Stimulated activated CD8-positive, alpha-beta memory T cell treated with anti-CD3 and anti-CD28 coated beads, Interleukin-15, amount 100 ng/mL, for 4 hours (primary cell): ENCODE measurements at places on chromosomes 5 and 9.

- no peak for DNase-seq
Measured at GRCh38 chr5:133643365-133643764, 31.0 kb upstream of the FSTL4 start.

DNA sequence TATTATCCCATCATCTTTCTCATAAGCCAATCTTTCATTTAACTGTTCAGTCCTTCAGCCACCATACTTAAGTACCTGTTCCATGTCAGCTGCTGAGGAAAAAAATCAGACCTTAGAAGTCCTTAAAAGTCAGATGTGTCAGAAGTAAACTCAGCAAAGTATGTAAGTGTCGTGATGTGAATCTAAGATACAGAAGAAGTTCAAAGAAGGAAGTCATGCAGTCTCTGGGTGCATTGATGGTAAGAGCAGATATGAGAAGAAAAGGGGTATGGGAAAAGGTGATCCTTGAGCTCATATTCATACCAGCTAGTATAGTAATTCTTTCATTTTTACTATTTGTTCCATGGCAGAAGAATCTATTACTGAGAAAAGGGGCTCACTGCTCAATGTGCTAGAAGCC, 259.4 kb upstream of the CD180 start:
- DNase-seq, result no peak

DNA sequence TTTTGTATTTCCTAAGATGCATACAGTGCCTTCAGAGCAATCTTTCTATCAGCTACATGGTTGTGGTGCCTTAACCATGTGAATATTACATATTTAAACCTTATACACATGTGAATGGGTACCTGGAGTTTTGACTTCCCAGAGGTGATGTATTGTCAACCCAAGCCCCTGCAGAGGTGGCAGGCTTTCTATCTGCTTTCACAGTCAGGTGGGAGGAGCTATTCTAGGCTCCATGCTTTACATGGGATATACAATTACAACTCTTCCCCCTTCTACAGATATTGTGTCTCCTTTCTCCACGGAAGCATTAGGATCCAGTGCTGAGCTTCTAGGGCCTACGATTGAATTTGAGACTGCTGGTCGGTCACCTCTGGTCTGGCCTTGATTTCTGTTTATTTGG, 89.8 kb upstream of the TUT7 start:
- DNase-seq, result no peak

DNA sequence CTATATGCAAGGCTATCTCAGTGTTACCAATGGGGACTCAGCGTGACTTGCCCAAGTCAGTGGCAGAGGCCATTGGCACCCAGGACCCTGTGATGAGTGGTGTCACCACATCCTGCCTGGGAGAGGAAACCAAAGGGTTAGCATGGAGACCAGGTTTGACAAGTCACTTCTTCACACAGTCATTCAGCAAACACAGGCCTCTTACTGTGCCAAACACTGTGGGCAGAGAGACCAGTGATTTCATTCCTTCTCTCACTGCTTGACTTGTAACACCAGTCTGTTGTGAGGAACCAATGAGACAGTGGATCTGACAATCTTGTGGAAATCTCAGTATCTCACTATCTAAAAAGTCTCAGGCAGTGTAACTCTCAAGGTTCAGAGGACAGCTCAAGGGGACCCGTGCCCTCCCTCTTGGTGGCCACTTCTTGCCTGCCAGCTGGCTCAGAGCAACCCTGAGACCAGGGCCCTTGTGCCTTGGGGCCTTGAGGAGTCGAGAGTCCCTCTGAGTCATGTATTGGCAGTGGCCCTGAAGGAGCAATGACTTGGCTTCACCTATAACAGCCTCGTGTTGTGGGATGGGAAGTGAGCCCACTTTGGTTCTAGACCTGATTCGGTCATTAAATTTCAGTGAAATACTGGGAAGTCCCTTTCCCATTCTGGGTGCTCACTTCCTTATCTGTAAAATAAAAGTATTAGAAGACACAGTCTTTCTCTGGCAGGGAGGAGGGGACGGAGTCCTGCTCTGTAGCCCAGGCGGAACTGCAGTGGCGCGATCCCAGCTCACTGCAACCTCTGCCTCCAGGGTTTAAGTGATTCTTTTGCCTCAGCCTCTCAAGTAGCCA, 1.6 kb downstream of the FABP6 start:
- no peak for DNase-seq

- no peak for DNase-seq
Measured at GRCh38 chr5:149800633-149801032, 70.5 kb downstream of the PPARGC1B start.

DNA sequence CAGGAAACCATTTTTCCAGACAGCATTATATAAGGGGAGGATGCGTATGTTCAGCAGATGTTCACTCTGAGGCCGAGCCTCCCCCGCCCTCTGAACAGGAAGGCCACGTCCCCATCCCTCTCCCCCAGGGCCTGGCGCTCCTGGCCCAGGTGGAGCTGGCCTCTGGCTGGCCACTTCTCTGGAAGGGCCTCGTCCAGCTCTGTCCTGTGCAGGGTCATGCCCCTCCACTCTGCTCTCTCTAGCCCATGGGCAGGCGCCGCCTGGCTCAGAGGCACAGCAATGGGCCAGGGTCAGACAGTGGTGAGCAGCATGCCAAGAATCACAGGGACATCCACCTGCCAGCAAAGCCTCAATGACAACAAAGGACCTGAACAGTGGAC, 34.2 kb downstream of the ADAMTS2 start:
- DNase-seq, result no peak

DNA sequence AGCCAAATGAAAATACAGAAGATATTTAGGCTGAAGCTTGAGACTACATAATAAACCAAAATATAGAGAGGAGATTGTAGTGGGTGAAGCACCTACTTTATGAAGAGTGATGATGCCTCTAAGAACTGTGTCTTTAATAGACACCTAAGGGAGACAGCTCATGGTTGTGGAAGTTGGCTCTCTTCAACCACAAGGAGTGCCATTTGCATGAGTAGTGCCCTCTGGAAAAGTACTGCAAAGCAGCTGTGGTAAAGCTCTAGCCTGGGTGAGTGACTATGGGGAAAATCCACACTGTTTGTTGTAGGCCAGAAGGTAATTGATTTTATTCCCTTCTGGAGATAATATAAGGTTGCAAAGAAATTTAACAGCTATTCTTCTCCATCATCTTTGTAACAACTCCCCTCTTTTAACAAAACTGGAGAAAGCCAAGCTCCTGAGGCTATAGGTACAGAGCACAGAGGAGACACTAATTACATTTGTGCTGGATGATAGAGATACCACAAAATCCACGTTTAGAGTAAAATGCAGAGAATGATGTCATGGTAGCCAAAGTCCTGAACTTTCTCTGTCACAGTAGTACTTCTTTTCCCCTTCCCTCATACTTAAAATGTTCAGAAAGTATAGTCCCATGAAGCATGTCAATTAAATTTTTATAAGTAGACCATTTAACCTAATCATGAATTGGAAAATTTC, 122.8 kb downstream of the STARD4 start:
- no peak for DNase-seq

- no peak for DNase-seq
Measured at GRCh38 chr9:372128-372527, 157.5 kb downstream of the DOCK8 start.
